ENCODE measurements at places on chromosomes 6 and 20.

DNA sequence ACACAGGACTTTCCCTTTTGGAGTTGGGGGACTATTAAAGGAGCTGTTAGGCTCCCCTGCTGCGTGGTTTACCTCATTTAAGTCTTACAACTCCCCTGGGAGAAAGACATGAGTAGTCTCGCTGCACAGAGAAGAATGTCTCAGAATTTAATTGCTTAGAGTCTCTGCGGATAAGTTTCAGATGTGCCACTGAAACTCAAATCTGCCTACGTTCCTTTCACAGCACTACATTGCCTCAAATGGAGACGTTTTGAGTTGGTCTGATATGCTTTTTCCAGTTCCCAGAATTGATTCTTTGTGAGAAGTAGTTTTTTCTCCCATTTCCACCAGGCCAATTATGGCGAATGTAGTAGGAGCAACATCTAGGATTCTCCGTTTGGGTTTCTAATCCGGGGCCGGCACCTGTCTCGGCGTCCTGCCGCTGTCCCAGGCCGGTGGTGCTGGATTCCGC is 532 bp upstream of the SLC35F1 start:
- no peak for DNase-seq

DNA sequence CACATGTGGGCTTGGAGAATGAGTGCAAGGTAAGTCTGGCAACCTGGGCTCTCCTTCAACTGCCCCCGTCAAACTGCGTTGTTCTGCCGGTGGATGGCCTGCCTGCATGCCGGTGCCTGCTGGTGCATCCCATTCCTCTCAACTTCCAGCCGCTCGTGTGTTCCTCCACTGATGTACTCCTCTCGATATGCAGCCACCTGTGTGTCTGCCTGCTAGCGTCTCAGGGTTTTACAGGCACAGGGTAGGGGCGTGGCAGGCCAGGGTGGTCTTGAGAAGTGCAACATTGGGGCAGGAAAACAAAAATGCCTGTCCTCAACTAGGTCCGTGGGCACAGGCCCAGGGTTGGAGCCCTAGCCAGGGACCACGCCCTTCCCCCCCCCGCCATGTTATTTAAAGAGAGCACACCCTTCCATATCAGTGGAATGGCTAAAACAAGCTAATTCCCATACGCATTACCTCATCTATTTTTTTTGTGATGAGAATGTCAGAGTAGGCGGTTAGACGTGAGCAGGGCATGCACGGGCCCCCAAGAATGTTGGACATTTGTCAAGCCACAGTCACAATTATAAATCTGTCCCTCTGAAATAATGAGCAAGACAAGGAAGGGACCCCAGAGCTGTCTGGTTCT is 33.2 kb downstream of the SERPINB6 start:
- no peak for DNase-seq

- no peak for DNase-seq
Measured at GRCh38 chr6:30640481-30640880, 6.5 kb upstream of the C6orf136 start.

- DNase-seq: no peak
Measured at GRCh38 chr20:51871943-51872342, 69.6 kb upstream of the SALL4 start.

- no peak for DNase-seq
Measured at GRCh38 chr6:15441981-15442380, 196.1 kb downstream of the JARID2 start.

GRCh38 chr6:20364327-20364726 is 37.4 kb upstream of the E2F3 start:
- DNase-seq: no peak

GRCh38 chr6:53441035-53441493 is 92.3 kb upstream of the ELOVL5 start:
- DNase-seq: no peak
